ENCODE measurements at places on chromosomes 5 and 9.

DNA sequence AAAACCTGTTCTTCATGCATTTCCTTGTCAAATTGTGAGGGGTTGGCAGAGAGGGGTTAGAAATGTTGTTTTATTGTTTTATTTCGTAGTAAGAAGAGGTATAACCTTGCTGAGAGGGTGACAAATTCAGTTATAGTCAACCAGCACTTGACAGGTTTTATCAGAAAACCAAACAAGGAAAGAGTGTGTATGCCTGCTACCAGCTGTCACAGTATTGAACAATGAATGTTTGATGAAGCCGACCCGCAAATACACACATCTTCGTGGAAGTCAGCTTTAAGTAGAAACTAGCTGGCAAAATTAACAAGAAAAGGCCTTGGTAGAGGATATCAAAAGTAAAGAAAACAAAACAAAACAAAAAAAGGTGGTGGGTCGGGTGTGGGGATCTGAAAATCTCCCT, 214.6 kb upstream of the TLE4 start:
- DNase-seq: no peak

- no peak for DNase-seq
Observed at GRCh38 chr9:2128618-2129017, 113.5 kb downstream of the SMARCA2 start.

GRCh38 chr5:98144710-98145109, 628.8 kb upstream of the RGMB start:
- no peak for DNase-seq

- no peak for DNase-seq
Observed at GRCh38 chr5:37249815-37250164, 614 bp upstream of the CPLANE1 start.

DNA sequence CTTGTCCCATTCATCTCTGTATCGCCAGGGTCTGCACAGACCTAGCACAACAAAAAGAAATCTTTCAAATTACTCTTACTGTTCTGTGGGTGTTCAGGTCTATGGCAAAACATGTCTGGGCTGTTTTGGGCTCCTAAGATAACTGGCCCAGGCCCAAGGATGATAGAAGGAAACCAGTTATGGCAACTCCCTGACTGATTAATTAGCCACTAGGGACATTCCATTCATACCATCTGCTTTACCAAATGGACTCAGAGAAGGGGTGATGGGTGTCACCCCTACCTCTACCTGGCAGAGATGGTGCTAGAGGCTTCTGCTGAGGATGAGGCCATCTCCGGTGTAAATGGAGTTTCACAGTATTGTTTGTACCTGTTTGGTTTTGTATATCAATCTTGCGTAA, 1.9 kb downstream of the SLC31A2 start:
- DNase-seq: no peak

- DNase-seq: peak; percentile 27
Observed at GRCh38 chr5:143395638-143396352, 7.7 kb downstream of the NR3C1 start.

GRCh38 chr5:112159435-112159834, 259.6 kb downstream of the EPB41L4A start:
- no peak for DNase-seq

GRCh38 chr5:134879456-134879855, 5.3 kb downstream of the TXNDC15 start:
- DNase-seq: no peak

- DNase-seq: no peak
Observed at GRCh38 chr5:174459832-174460448, 264.4 kb upstream of the MSX2 start.

- no peak for DNase-seq
Observed at GRCh38 chr9:89186960-89187359, 8.3 kb upstream of the SHC3 start.

DNA sequence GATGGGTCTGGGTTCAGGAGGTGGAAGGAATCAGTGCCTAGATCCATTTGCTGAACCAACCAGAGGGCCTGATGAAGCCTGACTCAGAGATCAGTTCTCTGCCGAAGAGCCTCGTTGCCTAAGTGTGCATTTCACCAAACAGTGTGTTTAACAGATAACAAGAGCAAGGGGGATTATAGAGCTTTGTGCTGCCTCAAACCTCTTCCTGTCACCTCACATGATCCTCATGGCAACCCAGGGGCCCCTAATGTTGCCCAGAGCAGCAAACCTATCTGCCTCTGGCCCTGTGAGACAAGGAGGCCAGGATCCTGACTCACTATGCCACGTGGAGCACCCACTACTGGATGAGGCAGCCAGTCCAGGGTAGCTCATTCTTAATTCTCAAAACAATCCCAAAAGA, 66.3 kb upstream of the EPB41L4B start:
- no peak for DNase-seq

GRCh38 chr9:92954049-92954861, 6.9 kb downstream of the FGD3 start:
- peak; percentile 9 for DNase-seq

DNA sequence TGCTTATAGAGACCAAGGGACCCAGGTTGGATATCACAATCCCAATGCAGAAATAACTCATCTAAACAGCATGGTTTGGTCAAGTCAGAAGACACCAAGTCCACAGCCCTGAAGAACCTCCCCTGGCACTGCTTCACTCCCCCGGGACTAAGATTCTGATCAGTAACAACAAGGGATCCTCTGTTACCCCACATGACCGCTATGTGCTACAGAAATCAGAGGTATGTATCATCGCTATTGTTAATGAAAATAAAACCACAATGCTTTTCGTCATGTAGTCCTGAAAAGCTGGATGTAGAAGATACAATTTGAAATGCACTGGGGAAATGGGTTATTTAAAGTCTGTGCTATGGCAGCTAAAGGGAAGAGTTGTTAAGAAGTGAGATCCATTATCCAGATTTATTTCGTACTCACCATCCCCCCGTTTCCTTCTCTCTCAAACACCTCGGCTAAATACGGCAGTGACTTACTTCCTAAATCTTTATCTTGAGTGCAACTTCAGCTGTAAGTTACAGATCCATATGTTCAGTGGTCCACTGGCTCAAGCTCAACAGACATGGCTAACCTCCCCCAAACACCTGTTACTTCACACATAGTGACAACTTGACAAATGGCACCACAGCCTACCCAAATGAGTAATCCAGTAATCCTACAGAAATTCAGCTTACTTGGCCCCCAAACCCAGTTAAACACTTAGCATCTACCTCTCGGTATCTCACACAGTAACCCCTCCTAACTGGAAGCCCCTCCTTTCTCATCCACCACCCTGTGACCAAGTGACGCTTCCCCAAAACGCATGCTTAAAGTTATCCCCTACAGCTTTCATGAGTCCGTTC, 129.2 kb downstream of the MYO10 start:
- DNase-seq: no peak

DNA sequence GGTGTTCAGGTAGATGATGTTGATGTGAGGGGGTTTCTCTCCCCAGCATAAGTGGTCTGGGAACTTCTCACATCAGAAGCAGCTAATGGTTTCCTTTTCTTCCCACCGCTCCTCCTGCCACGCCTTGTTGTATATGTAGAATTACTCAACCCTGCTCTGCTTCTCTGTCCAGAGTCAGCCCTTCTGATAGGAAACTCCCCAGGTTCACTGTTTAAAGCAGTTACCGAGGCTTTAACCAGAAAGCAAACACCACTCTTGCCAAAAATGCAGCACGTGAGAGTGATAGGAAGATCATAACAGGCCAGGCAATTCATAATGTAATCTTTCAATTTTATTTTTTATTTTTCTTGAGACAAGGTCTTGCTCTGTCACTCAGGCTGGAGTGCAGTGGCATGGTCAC, 10.5 kb upstream of the TMEM252 start:
- DNase-seq: no peak

GRCh38 chr9:129206905-129207304, 28.8 kb upstream of the IER5L start:
- no peak for DNase-seq

- no peak for DNase-seq
Observed at GRCh38 chr5:93219641-93220145, 361.3 kb downstream of the NR2F1-AS1 start.

DNA sequence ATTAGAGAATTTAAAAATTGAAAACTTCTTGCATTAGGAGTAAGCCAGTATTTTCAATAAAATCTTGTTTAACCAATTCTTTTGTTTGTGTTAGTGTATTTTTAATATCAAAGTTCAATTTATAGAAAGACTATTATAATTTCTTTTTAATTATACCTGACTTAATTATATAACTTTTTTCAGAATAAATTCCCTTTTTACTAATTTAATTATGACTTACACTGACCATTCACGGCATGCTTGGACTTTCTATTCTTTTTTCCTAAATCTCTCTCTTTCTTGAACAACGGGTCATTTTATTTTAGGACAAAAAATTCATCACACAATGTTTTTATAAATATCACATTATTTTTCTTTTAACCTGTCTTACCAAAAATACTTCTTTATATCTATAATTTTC, 555.3 kb upstream of the PTGER4 start:
- DNase-seq: peak; percentile 46

DNA sequence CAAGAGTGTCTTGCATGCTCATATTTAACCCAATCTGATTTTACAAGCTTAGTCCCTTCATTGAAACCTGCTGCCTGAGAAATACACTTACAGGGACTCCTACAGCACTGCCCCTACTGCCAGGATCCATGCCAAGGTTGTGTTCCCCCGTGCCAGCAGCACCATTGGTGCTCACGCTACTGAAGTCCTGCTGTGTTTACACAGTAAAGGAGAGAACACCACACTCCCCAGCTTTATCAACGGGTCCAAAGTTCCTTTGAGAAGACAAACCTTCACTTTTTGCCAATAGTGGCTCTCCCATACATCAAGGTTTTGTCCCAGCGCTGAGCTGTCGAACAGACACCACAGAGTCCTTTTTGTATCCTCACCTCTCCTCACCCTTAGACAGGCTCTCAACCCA, 155.1 kb upstream of the WWC1 start:
- no peak for DNase-seq

- no peak for DNase-seq
Observed at GRCh38 chr5:122707796-122708195, 67.1 kb upstream of the SNX2 start.

GRCh38 chr5:126921241-126922091, 108.9 kb downstream of the MARCHF3 start:
- DNase-seq: no peak

GRCh38 chr5:160742446-160742845, 109.6 kb downstream of the ATP10B start:
- no peak for DNase-seq

- DNase-seq: no peak
Observed at GRCh38 chr9:70492319-70492777, 77.9 kb upstream of the KLF9 start.

GRCh38 chr9:78903581-78903980, 606.7 kb downstream of the PSAT1 start:
- DNase-seq: no peak

DNA sequence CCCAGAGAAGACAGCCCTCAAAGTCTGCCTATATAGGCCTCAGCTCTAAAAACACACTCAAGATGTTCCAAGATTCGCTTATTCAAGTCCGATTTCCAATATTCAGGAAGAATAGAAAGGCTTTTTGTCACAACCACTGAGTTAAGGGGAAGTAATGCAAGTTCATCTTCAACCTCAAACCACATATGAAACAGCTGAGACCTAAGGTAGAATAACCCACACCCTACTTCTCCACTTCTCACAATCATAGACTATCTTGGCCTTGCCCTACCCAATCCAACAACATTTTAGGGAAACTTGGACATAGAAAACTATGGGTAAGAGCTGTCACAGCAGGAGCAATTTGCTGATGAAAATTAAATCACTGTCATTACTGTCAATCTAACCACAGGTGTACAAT, 152.0 kb upstream of the LRRTM2 start:
- DNase-seq: no peak

- DNase-seq: peak; percentile 76
Observed at GRCh38 chr5:135210286-135211055, 176.4 kb upstream of the PITX1 start.

- peak; percentile 50 for DNase-seq
Observed at GRCh38 chr5:44332285-44332971, 56.8 kb downstream of the FGF10 start.

- no peak for DNase-seq
Observed at GRCh38 chr5:126987271-126987899, 43.0 kb downstream of the MARCHF3 start.

DNA sequence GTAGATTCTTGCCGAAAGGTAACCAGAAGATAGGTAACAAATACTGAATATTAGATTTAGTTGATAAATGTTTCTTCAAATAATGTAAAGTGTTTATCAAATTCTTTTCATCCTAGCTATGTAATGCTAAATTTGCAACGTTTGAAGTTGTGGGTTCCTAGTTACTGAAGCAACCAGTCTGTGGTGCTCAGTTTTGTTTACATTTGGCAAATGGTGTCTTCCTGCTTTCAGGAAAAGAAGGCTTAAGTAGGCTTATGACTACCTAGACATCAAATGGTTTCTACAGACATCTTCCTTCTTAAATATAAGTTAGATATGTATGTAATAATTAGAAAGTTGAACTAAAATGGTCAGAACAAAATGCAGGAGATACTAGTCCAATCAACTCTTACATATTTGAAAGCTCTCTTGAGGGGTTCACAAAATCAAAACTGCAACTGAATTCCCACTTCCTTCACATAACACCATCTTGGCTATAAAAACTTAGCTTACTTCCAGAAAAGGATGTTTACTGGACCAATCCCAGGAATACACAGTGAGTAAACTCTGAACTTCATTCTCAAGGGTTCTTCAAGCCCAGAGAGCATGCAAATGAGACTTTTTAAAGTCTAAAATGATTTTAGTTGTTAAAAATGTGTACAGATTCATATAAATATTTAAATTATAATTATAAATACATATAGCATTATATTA, 125.7 kb upstream of the ITGA1 start:
- DNase-seq: no peak

DNA sequence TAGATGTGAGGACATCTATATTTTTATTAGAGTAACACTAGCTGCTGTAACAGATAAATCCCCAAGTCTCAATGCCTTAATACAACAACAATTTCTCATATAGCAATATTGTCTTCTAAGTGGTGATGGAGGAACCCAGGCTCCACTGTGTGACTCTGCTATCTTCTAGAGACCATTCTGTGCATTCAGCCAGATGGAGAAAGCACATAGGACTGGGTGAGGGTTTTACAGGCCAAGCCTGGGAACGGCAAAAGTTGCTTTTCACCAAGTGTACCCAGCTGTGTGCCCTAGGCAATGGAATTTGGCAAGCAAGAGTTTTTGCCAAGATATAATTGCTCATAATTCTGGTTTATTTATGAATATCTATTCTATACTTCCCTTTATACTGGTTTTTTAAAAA, 11.7 kb downstream of the RBM22 start:
- no peak for DNase-seq

GRCh38 chr5:43427306-43427705, 15.1 kb upstream of the CCL28 start:
- no peak for DNase-seq

GRCh38 chr9:99299211-99300102, 77.4 kb downstream of the SEC61B start:
- peak; percentile 49 for DNase-seq

All from astrocyte of the spinal cord (primary cell).